ENCODE measurements at places on chromosomes 3 and 15. TPM values are rescaled to one million over a fixed set of nuclear protein-coding genes. Genes with fewer than 3 reads are reported as not detected.

The UBR1 gene
- total RNA-seq = 18.8 TPM

The TMEM266 gene
- total RNA-seq = not detected

The THBS1 gene
- 1,626 TPM for total RNA-seq

The ITGA11 gene
- 16.8 TPM for total RNA-seq

The MBNL1 gene
- 137 TPM for total RNA-seq

The TMCO5A gene
- not detected for total RNA-seq

The UACA gene
- 33.1 TPM for total RNA-seq

The AP3B2 gene
- 0.47 TPM for total RNA-seq

The NPHP3 gene
- 25.0 TPM for total RNA-seq
